HFFc6 (cell line): ENCODE measurements at places on chromosomes 16 and 17. TPM values are rescaled to one million over a fixed set of nuclear protein-coding genes. Genes with fewer than 3 reads are reported as not detected.

DNA sequence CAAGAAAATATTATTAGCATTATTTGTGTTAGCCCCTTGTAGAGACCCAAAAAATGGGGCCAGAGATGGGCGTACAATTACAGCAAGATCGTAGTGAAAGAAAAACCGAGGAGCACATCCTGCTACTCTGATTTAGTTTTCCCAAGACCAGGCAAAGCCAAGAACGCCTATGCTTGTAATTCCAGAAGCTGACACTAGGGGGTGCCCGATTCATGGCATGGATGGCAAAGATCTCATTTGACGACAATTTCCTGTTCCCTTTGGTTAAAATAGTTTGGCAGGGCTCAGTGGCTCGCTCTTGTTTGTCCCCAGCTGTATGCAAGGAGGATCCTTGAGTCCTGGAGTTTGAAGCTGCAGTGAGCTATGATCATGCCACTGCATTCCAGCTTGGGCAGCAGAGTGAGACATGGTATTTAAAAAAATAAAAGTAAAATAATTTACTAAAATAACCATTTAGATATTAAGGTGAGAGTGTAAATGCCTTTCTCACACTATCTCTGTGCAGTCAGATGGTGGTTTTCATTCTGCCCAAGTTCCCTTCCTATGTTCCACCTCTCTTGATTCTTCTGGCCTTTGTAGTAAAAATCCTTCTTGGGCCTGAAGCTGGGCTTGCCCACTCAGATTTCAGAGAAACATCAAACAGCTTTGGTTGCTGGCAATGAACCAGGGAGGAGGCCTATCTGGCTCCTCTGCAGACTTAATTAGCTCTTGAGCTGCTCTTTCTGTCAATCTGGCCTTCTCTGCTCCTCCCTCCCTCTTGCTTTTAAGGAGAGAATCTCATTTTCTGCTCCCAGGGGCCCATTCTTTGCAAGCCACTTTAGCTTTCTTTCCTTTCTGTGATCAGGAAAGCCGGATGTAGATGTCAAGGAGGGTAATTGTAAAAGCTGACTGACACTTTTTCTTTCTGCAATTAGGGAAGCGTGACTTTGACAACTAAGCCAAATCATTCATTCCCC, 31.2 kb downstream of the TMEM238L start:
- H3K27me3 ChIP-seq = peaks cover 7% of the 10 kb centered on the region; the same call in 1 of the 2 replicates
- no peak overlapping the region for H3K4me3 ChIP-seq
- no peak for DNase-seq

DNA sequence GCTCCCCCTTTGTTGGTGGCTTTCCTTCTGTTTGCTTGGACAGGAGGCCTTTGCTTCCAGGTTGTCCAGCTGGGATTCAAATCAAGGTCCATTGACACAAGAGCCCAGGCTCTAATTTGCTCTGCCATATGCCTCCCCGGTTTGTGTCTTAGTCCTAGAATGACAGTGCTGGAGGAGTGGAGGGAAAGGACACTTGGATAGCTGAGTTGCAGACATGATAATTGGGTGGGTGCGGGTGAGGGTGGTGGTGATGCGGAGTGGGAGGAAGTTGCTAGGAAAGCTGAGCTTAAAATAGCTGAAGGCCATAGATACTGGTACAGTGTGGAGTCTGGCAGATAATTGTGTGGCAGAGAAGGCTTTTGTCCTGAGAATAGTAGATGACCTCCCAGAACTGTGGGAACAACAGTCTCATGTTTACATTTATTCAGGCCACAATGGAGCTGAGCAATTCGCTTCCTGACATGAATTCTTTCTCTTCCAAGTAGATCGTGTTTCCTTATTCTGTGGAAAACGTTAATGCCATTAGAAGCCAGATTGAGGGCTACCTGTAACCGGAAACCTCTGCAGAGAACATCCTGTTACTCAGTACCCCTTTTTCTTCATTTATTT, 23.8 kb downstream of the SEC14L1 start:
- no peak for DNase-seq
- peaks cover 41% of the 10 kb centered on the region for H3K4me1 ChIP-seq
- H3K27me3 ChIP-seq = peaks cover 1% of the 10 kb centered on the region
- no peak overlapping the region; the same call in 1 of the 2 replicates for H3K27ac ChIP-seq

GRCh38 chr16:24800586-24800985, 45.2 kb upstream of the SLC5A11 start:
- H3K36me3 ChIP-seq = peaks cover 55% of the 10 kb centered on the region
- H3K27me3 ChIP-seq = no peaks in the 10 kb centered on the region; the same call in 1 of the 2 replicates

Gene KRT222
- total RNA-seq = not detected in 2 replicates

GRCh38 chr17:73203788-73204479, 11.1 kb downstream of the COG1 start:
- H3K27ac ChIP-seq = peak overlapping the region; percentile 51
- no peak for DNase-seq
- H3K36me3 ChIP-seq = peaks cover 58% of the 10 kb centered on the region
- no peak overlapping the region for H3K4me3 ChIP-seq
- H3K27me3 ChIP-seq = no peaks in the 10 kb centered on the region; the same call in 1 of the 2 replicates
- H3K4me1 ChIP-seq = peaks cover 26% of the 10 kb centered on the region
